ENCODE measurements at places on chromosomes 7 and 10.

DNA sequence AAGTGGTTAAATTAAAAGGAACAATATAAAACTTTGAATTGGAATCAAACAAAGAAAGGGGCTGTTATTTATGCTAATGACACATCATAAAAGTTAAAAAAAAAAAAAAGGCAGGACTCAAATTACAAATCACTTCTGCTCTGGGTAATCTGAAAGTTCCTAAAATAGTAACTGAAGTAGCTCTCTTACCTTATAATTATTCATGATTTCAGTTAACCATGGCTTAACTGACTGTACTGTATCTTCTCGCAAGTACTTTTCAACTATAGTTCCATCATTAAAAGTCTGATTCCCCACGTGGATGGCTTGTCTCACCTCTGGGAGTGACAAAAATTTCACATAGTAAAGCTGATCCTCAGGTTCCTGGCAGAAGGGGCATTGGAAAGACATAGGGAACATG lies 82.5 kb downstream of the CPVL start:
- no peak for DNase-seq

- DNase-seq: no peak
Measured at GRCh38 chr7:68821846-68822245, 776.4 kb upstream of the AUTS2 start.

- DNase-seq: no peak
Measured at GRCh38 chr10:14008740-14009080, 322.0 kb downstream of the FRMD4A start.

GRCh38 chr10:4306871-4307270 lies 519.1 kb upstream of the AKR1E2 start:
- DNase-seq: no peak

GRCh38 chr10:93420944-93421825 lies 60.9 kb downstream of the MYOF start:
- DNase-seq: no peak

DNA sequence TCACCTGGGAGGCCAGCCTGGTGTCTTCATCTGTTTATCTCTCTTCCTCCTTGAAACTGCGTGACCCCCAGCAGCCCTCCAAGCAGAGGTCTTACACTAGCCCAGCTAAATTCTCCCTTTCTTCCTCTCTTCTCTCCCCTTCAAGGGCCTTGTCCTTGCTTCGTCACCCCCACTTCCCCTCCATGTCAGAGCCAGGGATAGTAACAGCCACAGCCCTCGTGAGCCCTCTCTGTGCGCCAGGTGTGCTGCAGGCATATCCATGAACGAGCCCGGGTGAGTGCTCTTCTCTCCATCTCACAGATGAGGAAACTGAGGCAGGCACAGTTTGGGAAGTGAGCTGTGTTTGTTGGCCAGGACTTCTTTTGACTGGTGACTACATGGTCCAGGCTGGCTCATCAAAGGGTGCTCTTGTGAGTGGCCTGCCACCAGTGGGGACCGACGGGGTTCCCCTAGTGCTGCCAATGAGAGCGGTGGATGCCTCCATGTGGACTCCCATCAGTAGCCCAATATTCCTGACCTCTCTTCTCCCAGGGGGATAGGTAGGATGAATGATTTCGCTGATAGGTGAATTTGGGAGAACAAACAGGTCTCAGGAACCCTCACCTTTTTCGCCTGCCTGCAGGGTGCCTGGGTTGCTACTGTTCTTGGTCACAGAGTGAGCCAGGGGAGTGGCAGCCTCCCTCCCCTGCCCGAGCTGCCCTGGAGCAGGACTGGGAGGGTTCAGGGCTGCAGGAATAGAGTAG lies 38.1 kb downstream of the ADRA2A start:
- DNase-seq: no peak

GRCh38 chr7:84073186-84073875 lies 121.3 kb downstream of the SEMA3A start:
- DNase-seq: no peak

- no peak for DNase-seq
Measured at GRCh38 chr10:77175631-77176222, 461.9 kb downstream of the KCNMA1 start.

DNA sequence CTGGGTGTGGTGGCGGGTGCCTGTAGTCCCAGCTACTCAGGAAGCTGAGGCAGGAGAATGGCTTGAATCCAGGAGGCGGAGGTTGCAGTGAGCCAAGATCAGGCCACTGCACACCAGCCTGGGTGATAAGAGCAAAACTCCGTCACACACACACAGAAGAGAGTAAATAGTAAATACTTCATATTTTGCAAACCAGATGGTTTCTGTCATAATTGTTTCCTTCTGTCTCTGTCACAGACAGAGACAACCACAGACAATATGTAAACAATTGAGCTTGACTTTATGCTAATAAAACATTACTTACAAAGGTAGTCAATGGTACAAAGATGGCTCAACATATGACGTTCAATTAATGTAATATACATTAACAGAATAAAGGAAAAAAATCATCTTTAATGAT lies 83.7 kb downstream of the JMJD1C start:
- no peak for DNase-seq

DNA sequence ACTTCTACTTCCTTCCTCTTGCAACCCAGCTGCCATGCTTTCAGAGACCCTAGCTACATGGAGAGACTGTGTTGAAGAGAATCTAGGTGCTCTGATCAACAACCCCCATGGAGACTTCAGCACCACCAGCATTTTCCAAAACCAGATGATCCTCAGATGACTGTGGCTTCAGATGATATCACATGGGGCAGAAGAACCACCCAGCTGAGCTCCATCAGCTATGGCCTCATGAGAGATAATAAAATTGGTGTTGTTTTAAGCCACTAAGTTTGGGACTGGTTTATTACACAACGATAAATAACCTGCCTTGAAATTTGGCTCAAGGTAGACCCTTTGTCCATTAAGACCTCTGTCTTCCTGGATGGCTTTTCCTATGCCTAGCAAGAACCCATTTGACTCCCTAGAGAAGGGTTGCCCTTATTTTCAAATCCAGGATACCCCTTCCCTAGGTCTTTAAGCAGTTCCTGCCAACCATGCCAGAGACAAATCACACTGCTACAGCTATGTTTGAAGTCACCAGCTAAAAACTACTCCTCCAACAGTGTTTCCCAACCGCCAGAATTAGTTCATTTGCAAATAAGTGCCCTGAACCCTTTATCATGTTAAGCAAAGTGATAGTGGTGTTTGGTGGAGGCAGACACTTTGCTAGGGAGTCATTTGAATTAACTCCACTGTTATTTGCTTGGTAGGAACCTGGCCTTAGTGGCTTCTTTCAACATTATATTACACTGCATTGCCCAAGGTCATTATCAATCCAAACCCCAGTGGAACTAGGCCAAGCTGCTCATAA lies 136.9 kb upstream of the PALS2 start:
- no peak for DNase-seq

DNA sequence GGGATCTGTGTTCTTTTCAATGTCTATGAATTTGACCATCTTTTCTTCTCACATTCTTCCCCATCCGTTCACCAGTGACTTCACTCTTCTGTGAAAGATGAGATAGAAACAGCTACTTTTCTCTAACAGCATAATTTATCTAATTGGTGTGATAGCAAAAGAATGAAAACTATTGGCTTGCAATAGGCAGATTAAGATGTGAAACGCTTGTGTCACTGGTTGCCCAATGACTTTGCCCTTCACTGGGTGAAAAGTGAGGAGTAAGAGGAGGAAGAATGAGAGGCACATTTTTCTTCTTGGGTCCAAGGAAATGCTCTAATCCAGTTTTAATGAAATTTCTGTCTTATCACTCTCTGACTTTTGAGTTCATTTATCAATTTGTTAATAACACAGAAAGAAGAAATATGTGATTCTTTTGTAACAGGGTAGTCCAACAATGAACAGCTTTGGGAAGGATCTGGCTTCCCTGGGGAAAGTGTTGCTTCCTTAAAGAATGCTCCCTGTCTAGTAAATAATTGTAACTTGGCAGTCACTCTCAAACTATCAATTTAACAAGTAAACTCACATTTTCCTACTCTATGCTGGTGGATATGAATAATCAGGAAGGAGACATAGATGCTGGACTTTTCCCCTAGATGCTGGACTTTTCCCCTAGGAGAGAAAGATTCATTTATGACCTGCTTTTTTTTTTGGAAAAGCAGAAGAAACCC lies 35.1 kb downstream of the BET1 start:
- DNase-seq: no peak

DNA sequence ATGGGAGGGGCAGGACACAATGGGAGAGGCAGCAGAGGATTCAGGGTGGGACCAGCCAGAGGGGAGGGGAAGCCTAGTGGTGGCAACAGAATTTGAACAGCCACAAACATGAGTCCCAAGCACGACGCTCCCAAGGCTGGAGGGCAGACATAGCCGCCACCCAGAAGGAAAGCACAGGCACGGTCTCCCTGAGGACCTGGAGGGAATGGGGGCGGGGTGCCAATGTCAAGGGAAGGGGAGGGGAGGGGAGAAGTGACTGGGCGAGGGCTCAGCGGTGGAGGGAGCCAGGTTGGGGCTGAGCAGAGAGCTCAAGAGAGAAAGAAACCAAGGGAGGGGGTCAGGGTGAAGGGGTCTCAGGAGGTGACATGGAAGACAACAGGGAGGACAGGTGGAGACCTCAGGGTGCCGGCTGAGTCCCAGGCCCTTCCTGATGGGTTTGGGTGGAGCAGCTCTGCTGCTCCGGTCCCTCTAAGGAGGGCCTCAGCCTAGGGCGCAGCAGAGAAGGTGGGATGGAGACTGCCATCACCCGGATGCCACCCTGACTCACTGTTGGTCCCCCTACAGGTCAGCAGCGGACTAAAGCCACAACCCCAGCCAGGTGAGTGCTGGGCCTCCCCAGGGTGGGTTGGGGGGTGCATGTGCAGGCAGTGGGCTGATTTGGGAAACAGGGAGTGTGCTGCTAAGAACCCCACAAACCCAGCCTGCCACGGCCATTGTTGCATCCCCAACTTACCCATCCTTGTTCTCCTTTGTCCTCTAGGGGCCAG lies 24.2 kb downstream of the PILRA start:
- DNase-seq: no peak

DNA sequence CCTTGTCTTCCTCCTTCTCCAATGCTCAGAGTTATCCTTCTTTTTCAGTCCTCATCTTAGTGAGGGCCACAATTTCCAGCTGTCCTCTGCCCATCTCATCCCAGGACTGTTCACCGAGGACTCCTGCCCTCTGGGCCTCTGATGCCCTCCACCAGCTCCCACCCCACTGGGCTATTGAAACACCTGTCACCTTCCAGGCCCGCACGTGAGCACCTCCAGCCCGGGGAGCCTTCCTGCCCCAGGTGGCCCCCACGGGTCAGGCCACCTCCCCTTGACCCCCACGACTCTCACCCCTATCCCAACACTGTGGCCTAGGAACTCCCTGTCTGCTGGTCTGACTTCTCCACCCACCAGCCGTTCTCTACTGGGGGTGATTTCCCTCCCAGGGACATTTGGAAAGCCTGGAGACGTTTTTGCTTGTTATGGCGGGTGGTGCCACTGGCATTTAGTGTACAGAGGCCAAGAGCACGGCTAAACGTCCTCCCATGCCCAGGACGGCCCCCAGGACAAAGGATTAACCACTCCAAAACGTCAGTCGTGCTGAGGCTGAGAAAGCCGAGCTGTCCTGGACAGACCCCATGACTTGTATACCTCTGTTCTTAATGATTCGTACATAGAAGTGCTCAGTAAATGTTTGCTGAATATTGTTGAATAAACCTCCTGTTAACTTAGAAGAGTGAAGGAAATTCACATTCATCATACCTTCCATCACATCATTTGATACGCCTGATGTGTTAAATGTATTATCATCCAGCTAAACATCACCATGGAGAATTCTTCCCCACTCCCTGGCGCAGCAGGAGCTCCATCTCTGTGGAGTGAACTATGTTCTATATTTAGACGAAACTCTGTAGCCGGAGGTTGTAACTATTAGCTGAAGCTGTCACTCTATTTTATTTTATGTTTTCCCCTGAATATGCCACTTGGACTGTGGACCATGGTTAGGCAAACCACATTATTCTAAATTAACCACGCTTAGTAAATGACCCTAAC lies 270.1 kb upstream of the SHH start:
- DNase-seq: no peak
